ENCODE measurements at places on chromosomes 11 and 22.

- DNase-seq, result no peak
Observed at GRCh38 chr11:88114486-88115045, 60.7 kb downstream of the RAB38 start.

DNA sequence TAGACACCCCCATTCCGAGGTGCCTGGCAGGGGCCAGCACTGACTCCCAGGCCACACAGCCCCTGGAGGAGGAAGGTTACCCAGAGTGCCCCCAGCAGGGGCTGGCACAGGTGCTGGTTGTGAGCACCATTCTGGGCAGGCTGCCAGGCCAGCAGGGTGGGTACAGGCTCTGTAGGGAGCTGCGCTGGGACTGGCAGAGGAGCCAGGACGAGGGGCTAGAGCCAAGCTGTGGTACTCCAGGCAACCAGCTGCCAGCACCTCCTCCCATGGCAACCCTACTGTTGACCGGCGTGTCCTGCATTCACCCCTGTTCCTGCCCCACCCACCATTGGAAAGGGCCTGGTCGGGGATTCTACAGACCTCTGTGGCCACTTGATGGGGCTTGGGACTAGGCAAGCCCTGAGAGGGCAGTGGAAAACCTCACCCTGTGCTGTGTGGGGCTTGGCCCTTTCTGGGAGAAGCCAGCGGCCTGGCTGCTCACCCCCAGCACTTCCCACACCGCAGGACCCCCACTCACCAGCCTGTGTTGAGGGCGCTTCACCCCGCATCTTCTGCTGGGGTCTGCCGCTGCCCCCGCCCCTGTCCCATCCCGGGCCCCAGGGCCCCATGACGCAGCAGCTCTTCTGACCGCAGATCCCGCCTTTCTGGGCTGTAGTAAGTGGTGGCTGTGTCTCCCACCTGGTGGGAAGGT lies 1.9 kb downstream of the CLDN5 start:
- no peak for DNase-seq

DNA sequence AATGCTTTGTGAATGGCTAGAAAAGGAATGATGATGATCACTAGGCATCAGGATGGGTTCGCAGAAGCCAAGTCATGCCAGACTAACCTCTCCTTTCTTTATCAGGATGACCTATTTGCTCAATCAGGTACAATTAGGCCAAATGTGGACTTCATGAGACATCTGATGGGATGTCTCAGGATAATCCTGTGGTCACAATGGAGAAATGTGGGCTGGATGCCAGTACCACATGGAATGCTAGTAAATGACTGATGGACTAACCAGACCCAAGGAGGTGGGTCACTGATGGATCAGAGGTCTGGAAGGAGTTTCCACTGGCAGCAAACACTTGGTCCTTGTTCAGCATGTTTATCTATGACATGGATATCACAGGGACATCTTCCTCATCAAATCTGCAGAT lies 94.8 kb upstream of the PHOX2A start:
- peak; percentile 66 for DNase-seq

DNA sequence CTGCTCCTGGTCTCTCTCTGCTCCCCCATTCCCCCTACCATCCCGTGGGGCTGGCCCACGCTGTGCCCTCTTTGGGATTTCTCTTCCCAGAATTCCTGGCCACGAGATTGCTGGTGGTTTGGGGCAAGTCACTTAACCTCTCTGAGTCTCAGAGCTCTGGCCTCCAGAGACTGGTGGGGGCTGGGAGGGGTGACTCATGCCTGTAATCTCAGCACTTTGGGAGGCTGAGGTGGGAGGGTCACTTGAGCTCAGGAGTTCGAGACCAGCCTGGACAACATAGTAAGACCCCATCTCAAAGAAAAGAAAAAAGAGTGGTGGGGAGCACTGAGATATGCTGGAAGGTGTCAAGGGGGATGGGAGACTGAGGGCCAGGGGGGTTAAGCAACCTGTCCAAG lies 18.3 kb downstream of the OTUB1 start:
- peak; percentile 21 for DNase-seq

DNA sequence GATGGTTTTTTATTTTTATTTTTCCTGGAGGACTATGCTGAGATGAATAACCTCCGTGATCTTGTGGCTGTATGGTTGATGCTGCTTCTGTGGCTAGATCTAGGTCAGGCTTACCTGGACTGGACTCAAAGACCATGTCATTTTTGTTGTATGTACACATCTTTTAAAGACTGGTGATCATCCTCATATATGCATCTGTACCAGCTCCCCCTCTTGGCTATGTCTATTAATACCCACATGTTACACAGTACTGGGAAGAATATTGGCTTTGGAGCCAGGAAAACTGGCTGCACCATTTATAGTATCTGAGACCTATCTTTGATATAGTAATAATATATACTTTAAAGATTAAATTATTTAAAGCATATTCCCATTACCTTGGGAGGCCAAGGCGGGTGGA lies 18.4 kb upstream of the PITPNB start:
- no peak for DNase-seq

DNA sequence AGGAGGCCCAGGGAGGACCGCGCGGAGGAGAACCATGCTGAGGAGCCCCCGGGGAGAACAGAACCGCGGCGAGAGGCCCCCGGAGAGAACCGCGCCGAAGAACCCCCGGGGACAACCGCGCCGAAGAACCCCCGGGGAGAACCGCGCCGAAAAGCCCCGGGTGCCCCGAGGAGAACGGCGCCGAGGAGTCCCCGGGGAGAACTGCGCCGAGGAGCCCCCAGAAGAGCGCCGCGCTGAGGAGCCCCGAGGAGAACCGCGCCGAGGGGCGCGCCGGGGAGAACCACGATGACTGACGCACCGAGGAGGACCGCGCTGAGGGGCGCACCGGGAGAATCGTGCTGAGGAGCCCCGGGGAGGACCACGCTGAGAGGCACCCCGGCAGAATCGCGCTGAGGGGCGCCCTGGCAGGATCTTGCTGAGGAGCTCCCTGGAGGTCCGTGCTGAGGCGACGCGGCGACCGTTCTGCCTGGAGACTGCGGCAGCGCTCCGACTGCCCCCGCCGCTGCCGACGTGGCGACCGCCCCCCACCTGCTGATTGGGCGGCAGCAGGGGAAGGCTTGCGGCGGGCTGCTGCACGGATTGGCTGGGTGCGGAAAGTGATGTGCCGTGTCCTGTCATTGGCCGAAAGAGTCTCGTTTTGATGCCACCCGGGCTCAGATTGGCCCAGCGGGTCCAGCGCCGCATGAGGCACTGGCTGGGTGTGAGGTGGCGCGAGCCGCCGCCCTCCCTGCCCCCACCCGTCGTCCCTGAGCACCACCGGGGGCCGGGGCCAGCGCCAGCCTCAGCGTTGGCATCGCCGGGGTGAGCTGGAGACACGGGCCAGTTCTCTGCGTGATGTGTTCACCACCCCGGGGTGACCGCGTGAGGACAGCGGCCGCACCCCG lies at the start of gene KCNQ1OT1:
Gene KCNQ1OT1, minus strand, starts transcription at position 464 of the 884 bp plus-strand sequence.
- DNase-seq, result peak; percentile 93

All from ACHN (cell line).